ENCODE measurements at places on chromosomes 1 and 21.

DNA sequence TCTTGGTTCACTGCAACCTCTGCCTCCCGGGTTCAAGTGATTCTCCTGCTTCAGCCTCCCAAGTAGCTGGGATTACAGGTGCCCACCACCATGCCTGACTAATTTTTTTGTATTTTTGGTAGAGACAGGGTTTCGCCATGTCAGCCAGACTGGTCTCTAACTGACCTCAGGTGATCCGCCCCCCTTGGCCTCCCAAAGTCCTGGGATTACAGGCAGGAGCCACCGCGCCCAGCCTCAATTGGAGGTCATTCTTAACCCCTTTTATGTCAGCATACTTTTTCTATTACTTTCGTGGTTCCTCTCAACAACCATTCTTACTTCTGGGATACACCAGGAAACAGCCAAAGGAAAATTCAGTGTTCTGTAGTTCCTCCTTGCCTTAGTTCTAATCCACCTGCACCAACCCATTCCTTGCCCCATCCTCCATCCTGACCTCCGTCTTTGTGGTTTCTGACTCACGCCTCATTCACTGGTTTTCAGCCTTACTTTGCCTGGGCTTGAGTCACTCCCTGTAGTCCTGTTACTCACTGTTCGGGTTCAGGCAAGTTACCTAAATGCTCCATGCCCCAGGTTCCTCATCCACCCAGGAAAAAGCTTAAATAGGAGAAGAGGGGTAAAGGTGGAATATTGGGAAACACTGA lies 12.9 kb upstream of the BCL10 start:
- DNase-seq, result peak; percentile 63

DNA sequence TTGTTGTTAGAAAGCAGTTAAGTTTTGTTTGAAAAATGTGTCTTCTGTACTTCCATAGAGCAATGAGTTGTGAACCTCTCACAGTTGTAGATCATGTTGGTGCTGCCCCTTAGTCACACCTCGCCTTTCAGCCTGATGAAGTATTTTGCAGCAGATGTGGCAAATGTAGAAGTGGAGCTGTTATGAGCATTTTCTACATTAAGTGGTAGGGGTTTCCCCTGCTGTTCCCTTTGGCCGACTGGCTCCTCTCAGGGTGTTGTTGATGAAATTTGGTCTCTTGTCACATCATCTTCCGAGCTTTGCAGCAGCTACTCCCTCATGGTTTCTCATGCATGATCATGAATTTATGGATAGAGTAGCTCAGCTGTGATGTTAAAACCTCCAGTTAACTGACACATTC lies 33.6 kb upstream of the DENND1B start:
- DNase-seq, result no peak

GRCh38 chr1:224276771-224277487 lies 53.0 kb downstream of the NVL start:
- peak; percentile 12 for DNase-seq

- no peak for DNase-seq
These were observed 1.5 kb downstream of the CORT start for GRCh38 chr1:10451287-10451686.

GRCh38 chr1:227066999-227067398 lies 126.9 kb downstream of the COQ8A start:
- DNase-seq, result no peak

DNA sequence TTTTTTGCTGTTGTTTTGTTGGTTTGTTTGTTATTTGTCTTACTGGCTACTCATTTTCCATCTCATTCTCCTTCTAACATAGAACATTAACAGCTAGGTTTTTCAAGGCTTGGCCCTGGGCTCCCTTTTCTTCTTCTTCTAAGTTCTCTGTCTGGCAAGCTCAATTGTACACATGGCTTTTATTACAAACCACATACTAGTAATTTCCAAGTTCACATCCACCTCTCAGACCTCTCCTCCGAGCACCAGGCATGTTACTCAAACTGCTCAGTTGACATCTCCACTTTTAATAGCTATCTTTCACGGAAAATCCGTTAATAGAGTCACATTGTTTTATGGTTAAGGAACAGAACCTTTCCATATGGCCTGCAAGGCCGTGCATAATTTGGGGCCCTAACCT lies 736.9 kb upstream of the ADAMTS5 start:
- DNase-seq, result no peak

DNA sequence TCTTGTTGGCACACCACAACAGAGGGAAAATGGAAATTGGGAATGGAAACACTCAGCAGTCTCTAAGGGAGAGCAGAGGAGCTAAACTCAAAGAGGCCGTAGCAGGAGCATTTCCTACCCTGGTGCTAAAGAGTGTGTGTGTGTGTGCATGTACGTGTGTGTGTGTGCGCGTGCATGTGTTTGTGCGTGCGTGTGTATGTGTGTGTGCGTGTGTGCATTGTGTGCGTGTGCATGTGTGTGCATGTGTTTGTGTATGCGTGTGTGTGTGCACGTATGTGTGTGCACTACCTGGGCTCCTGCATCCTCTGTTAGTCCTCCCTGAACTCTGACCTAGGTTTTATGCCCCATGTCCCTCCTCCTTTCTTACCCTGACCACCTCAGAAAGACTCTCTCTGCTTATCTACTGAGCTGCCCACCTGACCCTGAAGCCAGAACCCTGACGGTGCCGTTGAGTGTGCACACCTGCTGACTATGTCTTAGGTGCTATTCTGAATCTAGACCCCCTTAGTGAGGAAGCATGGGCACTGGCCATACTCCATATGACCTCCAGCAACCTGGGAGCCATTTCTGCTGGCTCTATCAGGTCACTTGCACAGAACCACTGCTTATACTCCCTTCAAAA lies 157.1 kb upstream of the HMGB4 start:
- DNase-seq, result no peak

DNA sequence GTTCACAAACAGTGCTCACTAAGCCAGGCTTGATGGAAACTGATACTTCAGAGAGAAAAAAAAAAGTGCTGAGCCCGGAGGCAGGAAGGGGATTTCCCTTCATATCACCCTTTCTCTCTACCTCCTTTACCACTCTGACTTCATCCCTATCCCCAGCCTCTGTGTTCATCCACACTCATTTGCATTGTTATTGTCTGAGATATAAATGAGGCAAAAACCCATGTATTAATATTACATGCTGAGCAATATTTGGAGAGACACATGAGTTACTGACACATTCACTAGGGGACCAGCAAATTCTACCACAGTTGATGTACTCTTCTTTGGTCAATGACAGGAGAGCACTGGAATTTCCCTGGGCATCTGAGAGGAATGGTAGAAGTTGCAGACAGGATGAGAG lies 175.8 kb downstream of the TNFSF18 start:
- DNase-seq, result no peak

GRCh38 chr1:57590978-57591377 lies 167.1 kb upstream of the DAB1 start:
- no peak for DNase-seq

- no peak for DNase-seq
These were observed 186.7 kb downstream of the HFM1 start for GRCh38 chr1:91217911-91218310.

DNA sequence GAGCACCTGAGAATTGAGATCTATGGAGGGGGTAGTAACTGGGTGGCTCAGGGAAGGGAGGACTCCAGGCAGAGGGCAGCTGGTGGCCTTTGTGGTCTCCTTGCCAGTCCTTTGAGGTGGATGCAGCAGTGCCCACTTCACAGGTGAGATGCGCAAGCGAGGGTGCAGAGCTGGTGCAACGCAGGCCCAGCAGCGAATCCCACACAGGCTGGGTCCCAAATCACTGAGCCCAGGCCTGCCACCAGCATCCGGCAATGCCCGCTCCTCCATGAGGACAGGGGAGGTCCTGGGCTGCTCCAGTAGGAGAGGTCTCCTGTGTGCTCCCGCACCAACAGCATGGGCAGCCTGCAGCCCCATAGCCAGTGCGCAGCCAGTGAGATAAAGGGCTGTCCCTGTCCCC lies 318.0 kb downstream of the PCP4 start:
- DNase-seq, result no peak

DNA sequence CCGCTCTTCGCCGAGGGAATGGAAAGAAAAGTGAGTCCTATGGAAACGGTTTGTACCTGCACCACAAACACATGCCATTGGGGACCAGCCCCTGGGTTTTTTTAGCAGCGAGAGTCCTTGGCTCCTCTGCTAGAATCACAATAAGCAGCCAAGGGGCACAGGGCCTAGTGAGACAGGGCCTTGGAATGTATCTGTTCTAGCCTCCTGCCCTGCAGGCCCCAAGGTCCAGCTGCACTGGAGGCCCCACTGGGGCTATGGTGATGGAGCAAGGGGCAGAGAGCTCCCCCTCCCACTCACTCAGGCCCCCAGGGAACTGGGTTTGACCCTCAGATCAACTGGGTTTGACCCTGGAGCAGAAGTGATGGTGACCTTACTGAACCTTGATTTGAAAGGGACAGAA lies 14.4 kb downstream of the SHISA4 start:
- no peak for DNase-seq
